ENCODE measurements at places on chromosomes 16 and 17.

GRCh38 chr16:81519301-81520150, 74.9 kb downstream of the CMIP start:
- DNase-seq = no peak

DNA sequence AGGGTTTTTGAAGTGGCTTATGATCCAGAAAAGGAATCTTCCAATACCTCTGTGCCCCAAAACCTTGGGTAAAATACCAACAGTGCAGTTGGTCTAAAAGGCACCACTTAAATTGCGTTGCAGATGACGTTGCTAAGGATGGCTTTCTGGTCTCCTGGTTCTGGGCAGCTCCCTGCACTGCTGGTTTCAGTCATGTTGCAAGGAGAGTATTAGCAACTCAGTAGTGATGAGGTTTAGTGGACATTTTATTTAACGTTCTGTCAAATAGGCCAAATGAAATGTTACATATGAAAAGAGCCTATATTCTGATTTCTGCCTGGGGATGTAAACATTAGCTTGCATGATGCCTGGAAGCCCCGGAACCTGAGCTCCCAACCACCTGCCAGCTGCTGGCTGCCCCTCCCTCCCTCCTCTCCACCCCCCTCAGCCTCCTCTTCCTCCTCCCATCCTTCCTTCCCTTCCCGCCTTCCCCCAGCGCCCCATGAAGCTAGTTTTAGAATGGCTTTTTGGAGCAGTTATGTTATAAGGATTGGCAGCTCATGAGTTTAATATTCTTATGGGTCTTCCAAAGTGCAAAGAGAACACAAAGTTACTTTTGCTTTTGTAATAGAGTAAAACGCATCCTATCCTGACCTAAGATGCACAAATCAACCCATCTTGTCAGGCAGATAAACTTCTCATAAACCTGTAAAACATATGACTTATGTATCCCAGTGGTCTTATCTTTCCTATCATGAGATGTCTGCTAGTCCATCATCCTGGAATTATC, 20.7 kb downstream of the CD7 start:
- no peak for DNase-seq

- DNase-seq = no peak
Observed at GRCh38 chr16:86928523-86929011, 350.2 kb downstream of the FOXL1 start.

GRCh38 chr16:72373201-72373600, 201.2 kb upstream of the PMFBP1 start:
- no peak for DNase-seq

DNA sequence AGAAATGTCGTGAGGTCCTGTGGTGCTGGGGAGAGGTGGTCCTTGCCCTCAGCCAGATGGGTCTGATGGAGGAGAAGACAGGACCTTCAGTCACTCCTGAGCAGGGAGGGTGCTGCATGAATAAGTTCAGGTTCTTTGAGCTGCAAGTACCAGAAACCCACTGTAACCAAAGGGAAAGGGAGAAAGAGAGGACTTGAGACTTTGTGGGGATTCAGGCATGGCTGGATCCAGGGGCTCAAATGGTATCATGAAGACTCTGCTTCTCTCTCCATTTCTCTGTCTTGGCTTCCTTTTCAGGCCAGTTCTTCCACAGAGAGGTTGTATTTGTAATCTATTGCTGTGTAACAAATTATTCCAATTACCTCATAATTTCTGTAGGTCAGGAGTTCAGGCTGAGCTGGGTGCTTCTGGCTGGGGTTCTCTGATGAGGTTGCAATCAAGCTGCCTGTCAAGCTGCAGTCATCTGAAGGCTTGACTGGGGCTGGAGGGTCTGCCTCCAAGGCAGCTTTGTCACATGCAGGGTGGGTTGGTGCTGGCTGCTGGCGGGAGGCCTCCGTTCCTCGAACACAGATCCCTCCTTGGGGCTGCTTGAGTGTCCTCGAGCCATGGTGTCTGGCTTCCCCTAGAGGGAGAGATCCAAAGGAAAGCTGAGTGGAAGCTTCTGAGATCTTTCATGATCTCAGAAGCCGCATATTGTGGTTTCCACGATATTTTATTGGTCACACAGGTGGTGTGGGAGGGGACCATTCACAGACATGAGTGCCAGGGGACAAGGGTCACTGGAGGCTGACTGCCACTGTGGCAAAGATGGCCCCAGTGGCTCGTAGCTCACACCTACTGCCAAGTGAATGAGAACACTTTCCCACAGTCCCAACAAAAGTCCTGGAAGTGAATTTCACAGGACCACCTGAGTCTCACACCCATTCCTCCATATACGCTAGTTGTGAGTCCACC, 5.9 kb upstream of the ADCY7 start:
- DNase-seq = no peak

GRCh38 chr16:88013091-88013609, 61.9 kb downstream of the BANP start:
- no peak for DNase-seq

- DNase-seq = peak; percentile 84
Observed at GRCh38 chr17:1486802-1487695, 5.4 kb downstream of the MYO1C start.

GRCh38 chr16:71781741-71782140, 26.9 kb downstream of the AP1G1 start:
- DNase-seq = no peak

GRCh38 chr17:64073771-64074703, 53.6 kb upstream of the ICAM2 start:
- DNase-seq = no peak

DNA sequence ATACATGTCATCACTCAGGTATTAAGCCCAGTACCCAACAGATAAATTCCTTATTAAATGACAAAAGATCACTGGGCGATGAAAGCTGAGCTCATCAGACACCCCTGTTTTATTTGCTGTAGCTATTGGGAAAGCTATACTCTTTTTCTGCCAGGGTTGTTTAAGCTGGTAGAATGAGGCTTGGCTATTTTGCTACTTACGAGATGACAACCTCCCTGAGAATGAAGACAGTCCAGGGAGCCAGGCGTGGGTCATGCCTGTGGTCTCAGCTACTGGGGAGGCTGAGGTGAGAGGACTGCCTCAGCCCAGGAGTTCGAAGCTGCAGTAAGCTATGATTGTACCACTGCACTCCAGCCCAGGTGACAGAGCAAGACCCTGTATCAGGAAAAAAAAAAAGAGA, 4.3 kb upstream of the SH2B1 start:
- no peak for DNase-seq

DNA sequence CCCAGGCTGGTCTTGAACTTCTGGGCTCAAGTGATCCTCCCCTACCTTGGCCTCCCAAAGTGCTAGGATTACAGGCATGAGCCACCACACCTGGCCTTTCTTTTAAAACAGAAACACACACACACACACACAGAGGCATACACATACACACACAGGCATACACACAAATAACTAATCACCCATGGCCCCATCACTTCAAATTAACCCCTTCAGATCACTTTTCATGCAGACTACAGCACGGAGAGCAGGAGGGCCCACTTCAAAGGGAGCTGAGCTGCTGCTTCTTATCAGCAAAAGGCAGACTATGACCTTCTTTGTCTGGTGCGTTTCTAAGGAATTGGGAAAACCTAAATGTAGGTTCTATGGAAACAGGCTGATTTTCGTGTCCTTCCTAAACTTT, 1.9 kb downstream of the CLCN7 start:
- no peak for DNase-seq

DNA sequence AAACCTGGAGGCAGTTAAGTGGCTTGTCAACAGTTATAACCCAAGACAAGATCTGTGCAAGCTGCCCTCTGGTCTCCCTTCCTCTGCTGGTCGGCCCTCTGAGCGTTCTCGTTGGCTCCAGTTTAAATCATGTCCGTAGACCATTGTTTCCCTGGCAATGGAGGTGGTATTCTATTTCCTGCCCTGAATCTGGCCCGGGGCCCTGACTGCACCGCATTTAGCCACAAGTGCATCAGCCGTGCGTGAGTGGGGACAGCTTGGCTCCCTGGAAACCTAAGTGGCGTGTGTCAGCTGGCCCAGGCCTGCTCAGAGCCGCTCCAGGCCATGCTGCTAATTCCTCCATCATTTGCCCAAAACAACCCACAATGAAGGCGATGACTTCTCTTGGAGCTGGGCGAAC, 15.0 kb upstream of the MYLK3 start:
- DNase-seq = no peak

- no peak for DNase-seq
Observed at GRCh38 chr17:1787301-1787902, 25.5 kb downstream of the SERPINF1 start.

DNA sequence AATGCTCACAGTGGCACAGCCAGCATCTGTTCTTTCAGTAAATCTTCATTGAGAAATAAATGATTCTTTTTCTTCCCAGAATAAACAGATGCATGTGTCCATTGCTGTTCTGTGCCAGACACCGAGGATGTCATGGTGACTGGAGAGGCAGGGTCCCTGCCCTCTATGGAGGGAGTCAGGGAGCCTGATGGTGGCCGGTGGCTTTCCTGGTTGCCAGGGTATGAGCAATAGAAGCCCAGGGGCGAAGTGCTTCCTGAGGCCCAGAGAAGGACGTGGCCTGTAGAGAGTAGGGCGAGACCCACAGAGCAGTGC, 29.9 kb upstream of the NUDT16L1 start:
- DNase-seq = no peak

- no peak for DNase-seq
Observed at GRCh38 chr17:39225308-39225958, at the start of gene STAC2. STAC2 (minus strand) TSS chr17:39225945; CDS start chr17:39225502, 443 bp downstream.

GRCh38 chr17:50631908-50632571, 2.6 kb upstream of the ABCC3 start:
- no peak for DNase-seq

GRCh38 chr16:17266608-17267313, 204.0 kb downstream of the XYLT1 start:
- DNase-seq = no peak
